ENCODE measurements at places on chromosomes 5 and 9.

DNA sequence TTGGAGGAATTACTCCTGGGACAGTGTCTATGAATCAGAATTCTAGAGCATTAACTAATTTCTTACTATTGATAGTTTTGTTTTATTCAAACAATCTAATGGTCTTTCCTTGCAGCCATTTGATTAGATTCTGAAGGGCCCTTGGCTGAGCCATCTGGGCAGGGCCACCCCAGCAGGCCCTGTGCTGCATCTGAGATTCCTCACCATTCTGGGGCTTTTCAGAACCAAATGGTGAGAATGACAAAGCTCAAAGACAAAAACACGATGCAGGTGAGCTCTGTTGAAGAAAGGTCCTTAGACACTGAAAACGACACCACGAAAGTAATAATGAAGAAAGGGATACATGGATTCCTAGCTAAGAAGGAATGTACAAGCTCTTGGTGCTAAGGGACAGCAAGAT is 321.0 kb upstream of the IRX4 start:
- DNase-seq, result no peak

- no peak for DNase-seq
These were observed 176.9 kb downstream of the ROR2 start for GRCh38 chr9:91773156-91773555.

- no peak for DNase-seq
These were observed 156.9 kb upstream of the FST start for GRCh38 chr5:53323511-53323910.

GRCh38 chr9:137967280-137967953 is 89.8 kb downstream of the CACNA1B start:
- DNase-seq, result peak; percentile 28

DNA sequence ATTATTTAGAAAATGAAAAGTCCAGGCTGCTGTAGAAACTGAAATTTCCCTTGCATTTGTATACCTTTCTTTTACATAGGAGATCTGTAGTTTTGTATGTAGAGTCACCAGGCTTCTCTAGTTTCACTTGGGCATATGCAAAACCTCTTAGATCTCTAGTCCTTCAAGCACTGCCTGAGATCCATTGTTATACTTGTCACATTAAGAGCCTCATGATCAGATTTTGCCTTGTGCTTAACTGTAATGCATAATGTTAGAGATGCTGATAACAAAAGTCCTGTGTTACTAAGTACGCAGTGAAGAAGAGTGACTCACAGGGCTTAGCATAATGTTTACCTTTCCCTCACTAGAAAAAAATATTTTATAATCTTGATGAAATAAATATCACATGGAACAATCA is 250.2 kb downstream of the CYLC2 start:
- no peak for DNase-seq

DNA sequence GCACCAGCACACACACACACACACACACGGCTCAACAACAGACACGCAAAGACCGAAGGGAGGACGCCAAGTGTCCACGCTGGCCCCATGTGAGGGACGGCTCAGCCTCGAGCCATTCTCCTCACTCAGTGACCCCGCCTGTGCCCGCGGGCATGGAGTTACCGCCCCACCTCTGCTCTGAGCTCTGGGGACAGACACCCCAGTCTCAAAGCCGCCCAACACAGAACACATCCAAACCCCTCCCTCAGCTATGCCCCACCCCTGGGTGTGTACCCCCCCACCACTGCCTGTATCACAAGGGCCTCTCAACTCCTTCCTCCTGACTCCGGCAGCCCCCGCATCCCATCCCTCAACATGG is 81.2 kb downstream of the CAMSAP1 start:
- DNase-seq, result no peak

GRCh38 chr9:72467766-72468738 is 53.4 kb upstream of the TMC1 start:
- no peak for DNase-seq

- DNase-seq, result peak; percentile 68
These were observed 7.9 kb upstream of the IL3 start for GRCh38 chr5:132052520-132052919.

DNA sequence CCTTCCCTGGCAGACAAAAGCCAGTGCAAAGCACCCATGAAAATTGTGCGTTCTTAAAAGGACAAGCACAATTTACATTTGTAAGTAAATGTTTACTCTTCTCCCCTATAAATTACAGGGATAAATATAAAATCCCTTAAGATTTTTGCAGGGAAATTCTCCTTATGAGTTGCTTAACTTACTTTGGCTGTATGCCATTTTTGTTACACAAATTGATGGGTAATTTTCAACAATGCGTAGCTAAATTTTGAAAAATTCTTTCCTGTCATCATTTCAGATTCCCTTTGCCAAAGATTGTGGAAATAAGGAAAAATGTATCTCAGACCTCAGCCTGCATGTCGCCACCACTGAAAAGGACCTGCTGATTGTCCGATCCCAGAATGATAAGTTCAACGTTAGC is 64.2 kb upstream of the ITGA2 start:
- no peak for DNase-seq

- no peak for DNase-seq
These were observed 106.8 kb downstream of the IZUMO3 start for GRCh38 chr9:24438876-24439275.

- no peak for DNase-seq
These were observed 6.0 kb downstream of the CEL start for GRCh38 chr9:133067813-133068212.

GRCh38 chr9:96654450-96655197 is 493 bp downstream of the PRXL2C start:
- DNase-seq, result peak; percentile 91

DNA sequence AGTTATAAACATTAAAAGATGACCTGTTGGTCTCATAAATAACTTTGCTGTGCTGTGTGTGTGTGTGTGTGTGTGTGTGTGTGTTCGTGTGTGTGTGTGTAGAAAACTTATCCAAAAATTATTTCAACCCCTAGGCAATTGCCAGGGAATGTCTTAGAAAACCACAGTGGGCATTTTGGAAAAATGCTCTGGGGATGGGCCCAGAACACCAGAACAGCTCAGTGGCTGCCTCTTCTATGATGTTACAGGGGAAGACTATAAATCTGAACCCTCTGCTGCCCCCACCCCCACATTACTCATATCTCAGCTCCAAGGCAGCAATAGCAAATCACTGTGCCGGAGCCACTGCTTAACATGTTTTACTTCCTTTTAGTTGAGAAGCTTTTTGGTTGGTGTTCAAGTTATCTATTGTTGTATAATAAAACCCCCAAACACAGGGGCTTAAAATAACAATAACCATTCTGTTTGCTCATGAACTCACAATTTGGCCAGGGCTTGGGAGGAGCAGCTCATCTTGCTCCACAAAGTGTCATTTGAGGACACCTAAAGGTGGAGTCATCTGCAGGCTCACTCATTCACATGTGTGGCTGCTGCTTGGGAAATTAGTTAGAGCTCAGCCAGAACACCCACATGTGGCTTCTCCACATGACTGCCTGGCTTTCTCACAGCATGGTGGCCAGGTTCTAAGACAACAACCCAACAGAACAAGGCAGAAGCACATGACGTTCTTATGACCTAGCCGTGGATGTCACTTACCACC is 40.4 kb downstream of the ACTBL2 start:
- no peak for DNase-seq

DNA sequence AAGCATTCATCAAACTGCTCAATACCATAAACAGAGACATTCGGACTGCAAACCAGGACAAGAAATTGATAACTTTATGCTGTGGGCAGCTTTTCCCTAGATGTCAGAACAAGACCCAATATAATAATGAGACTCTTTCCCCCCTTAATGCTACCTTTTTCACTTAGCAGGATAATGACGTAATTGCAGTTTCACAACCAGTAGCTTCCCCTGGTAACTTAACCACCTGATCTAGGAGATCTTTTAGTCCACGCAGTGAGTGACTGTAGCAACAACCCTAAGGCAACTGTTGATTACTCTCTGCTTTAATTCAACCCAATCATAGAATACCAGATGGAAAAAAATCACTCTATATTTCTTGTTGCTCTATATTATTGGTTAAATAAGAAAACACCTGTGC is 56.3 kb downstream of the APBA1 start:
- no peak for DNase-seq

DNA sequence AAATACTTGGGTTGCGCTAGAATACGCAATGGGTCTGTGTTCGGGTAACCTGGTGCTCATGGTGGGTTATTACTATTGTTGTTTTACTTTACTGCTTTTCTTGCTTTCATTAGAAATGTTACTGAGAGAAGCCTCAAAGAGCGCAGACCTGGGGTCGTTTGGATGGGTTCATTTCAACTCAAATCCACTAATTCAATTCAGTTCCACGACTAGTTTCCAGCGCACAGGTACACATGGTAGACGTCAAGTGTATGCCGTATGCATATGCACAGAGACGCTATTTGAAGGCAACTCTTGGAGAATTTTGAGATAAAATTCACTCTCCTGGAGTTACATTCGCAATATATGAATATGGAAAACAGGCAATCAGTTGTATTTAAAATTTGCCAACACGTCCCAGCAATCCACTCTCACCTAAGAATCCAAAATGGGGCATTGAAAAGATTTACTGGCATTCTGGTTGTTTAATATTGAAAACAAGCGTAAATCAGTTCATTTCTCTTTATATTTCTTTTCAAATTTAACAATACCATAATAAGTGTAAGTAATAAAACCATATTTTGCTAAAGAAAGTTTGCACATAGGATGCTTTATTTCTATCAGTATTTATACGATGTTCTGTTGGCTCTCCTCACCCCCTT is 4.4 kb upstream of the PAX5 start:
- no peak for DNase-seq

DNA sequence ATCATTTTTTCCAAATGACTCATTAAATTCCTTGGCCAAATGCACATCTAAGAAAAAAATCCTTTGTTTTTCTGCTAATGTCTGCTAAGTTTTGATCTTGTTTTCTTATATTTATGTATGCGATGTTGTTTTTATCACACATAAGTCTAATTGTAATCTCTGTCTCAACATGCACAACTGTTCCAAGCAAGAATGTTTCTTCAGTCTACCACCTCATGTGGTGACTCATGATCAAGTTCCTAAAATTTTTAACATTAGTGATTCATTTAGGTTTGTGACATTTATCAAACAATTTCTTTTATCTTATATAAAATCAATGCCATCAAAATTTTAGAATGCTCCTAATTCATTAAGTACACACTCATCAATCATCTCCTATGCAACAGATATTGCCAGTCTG is 763.9 kb upstream of the FAM174A start:
- no peak for DNase-seq

DNA sequence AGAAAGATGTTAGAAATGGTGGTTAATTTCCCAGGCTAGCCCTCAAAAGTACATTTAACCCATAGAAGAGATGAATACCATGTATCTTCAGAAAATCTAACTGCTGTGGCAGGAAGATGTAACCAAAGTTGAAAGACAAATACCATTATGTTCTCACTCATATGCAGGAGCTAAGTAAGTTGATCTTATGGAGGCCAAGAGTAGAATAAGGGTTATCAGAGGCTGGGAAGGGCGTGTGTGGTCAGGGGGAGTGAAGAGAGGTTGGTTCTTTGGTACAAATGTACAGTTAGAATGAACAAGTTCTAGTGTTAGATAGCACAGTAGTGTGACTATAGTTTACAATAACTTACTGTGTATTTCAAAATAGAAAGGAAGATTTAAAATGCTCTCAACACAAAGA is 61.7 kb downstream of the CDC14B start:
- DNase-seq, result no peak

DNA sequence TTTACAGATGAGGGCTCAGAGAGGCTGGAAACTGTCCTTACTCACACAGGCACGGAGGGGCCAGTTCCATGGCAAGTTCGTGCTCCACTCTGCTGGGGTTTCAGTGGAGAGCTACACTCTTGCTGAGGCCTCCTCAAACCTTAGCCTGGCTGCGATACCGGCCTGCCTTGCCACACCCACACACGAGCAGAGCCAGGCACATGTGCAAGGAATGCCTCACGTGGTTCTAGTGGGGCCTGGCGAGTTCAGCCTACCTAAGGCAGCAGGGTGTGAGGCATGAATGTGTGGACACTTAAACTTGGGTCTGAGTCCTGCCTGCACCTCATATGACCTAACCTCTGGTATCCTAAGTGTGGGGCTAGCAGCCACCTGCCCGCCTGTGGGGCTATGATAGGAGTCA is 21.5 kb upstream of the PRDM12 start:
- DNase-seq, result no peak

DNA sequence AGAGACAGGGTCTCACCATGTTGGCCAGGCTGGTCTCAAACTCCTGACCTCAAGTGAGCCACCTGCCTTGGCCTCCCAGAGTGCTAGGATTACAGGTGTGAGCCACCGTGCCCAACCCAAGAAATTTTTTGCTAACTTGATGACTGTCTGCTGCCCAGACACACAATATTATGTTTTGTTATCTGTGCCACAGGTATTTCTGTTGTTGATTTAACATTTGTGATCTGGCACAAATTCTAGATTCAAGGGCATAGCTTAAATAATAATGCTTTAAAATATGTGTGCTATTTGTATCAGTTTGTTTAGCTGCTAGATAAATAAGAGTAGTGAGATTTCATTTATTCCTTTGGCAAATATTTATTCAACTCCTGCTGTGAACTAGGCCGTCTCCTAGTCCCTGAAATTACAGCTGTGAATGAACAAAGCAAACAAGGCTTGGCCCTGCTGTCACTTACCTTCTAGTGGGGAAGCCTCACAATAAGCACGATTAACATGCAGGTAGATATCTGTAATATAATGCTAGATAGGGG is 35.3 kb downstream of the GAPVD1 start:
- no peak for DNase-seq

- DNase-seq, result no peak
These were observed 162.2 kb downstream of the EBF1 start for GRCh38 chr5:158937381-158937952.

DNA sequence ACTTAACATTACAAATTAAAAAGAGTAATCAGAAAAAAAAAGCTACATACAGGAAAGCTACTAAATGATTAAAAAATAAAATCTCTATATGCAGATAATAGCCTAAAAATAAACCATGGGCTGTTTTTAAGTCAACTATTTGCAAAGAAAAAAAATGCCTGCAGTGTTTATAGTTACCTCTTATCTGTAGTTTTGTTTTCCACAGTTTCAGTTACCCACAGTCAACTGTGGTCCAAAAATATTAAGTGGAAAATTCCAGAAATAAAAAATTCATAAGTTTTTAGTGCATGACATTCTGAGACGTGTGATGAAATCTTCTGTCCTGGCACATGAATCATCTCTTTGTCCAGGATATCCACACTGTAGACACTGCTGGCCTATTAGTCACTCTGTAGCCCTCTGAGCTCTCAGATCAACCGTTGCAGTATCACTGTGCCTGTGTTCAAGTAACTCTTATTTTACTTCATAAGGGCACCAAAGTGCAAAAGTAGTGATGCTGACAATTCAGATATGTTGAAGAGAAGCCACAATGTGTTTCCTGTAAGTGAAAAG is 59.2 kb downstream of the PRELID2 start:
- DNase-seq, result no peak

- DNase-seq, result no peak
These were observed 41.4 kb downstream of the CPLANE1 start for GRCh38 chr5:37207802-37208201.

GRCh38 chr5:98106116-98107031 is 667.1 kb upstream of the RGMB start:
- DNase-seq, result no peak

DNA sequence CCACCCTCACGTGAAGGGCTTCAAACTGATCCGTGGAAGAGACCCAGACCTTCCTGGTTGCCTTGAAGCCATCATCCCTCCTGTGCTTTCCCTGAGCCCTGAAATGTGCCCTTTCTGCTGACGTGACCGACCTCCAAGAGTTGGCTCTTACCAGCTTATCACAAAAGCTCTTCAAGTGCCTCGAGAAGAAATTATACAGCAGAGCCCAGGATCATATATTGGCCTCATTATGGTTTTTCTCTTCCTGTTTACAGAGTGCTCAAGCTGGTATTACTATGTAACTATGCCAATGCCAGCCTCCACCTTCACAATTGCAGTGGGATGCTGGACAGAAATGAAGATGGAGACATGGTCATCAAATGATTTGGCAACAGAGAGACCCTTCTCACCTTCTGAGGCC is 66.0 kb downstream of the AOPEP start:
- DNase-seq, result no peak
